ENCODE measurements at places on chromosomes 3 and 15.

- H3K4me3 ChIP-seq: no peak overlapping the region
- H3K27me3 ChIP-seq: peaks cover 12% of the 10 kb centered on the region
These were observed 27.5 kb downstream of the AQP9 start for GRCh38 chr15:58165661-58166060.

GRCh38 chr3:172972717-172973116, 168.3 kb downstream of the SPATA16 start:
- no peaks in the 10 kb centered on the region for H3K36me3 ChIP-seq
- no peak for DNase-seq
- no peak overlapping the region for H3K27ac ChIP-seq
- H3K27me3 ChIP-seq: no peaks in the 10 kb centered on the region

DNA sequence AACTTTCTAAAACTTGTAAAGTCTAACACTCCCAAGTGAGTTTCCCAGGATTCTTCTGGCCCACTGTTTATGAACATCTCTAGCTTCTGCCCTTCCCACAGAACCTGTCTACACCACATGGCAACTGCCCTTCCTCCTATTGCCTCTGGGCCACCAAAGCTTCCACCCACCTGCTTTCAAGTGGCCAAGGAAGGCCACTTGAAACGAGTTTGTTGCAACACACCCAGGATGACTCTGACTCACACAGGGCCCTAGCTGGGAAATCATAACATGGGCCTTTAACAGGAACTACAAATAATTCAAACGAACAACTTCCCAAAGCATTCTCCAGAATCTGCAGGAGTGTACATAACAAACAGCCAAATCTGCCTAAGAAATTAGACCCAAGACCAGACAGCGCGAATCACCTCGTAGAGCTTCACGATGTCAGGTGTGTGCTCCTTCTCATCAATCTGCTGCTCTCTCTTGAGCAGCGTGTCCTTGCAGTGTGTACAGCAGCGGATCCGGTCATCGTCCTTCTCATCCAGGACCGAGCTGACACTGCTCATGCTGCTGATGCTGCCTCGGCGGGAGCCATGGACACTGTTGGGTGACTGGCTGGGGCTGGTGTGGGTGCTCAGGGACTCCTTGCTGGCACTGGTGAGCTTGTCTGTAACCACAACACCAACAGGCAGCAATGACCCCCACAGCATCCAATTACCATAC, 16.8 kb downstream of the RBSN start:
- no peak overlapping the region for H3K4me3 ChIP-seq
- H3K36me3 ChIP-seq: peaks cover 48% of the 10 kb centered on the region
- no peaks in the 10 kb centered on the region for H3K4me1 ChIP-seq
- H3K27me3 ChIP-seq: no peaks in the 10 kb centered on the region

- H3K27me3 ChIP-seq: no peaks in the 10 kb centered on the region
- no peak overlapping the region for H3K4me3 ChIP-seq
- H3K36me3 ChIP-seq: no peaks in the 10 kb centered on the region
- DNase-seq: no peak
- H3K4me1 ChIP-seq: no peaks in the 10 kb centered on the region
These were observed 1004.4 kb upstream of the ALCAM start for GRCh38 chr3:104362319-104362718.

DNA sequence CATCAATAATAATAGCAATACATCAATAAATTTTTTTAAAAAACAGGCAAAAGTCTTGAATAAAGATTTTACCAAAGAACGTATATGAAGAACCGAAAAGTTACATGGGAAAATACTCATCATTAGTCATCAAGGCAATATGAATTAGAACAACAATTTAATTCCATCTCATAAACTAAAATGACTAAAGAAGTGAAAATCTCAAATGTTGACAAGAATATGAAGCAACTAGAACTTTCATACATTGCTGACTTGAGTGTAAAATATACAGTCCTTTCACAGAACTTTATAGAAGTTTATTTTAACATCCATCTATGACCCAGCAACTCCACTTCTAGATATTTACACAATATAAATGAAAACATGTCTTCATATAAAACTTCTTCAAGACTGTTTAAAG, 35.3 kb upstream of the ABHD10 start:
- H3K27ac ChIP-seq: no peak overlapping the region
- DNase-seq: no peak
- H3K4me1 ChIP-seq: no peaks in the 10 kb centered on the region
- H3K36me3 ChIP-seq: peaks cover 2% of the 10 kb centered on the region

DNA sequence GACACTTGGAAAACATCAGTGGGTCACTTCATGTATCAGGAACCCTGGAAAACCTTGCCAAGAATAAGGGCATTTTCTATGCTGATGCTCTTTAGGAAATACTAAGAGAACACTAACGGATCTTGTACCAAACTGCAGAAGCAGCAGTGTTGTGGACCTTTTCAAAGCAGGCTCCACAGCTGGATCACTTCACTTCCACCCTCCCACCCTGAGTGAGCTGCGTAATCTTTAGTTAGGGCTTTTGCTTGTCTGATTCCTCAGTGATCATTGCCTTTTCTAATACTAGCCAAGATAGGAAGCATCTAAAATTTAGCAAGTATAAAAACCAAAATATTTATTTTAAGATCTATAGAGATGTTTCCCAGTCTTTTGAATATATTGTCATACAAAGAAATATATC, 229.0 kb downstream of the EPHA6 start:
- no peak overlapping the region for H3K4me3 ChIP-seq
- H3K27ac ChIP-seq: no peak overlapping the region
- no peaks in the 10 kb centered on the region for H3K36me3 ChIP-seq
- no peak for DNase-seq

- H3K27ac ChIP-seq: no peak overlapping the region
- H3K27me3 ChIP-seq: peaks cover 21% of the 10 kb centered on the region
- H3K4me1 ChIP-seq: peaks cover 4% of the 10 kb centered on the region
- no peaks in the 10 kb centered on the region for H3K36me3 ChIP-seq
- H3K4me3 ChIP-seq: no peak overlapping the region
- DNase-seq: no peak
These were observed 25.3 kb downstream of the PRR20G start for GRCh38 chr3:127262533-127262932.

- no peak for DNase-seq
- H3K4me1 ChIP-seq: peaks cover 2% of the 10 kb centered on the region
These were observed 132.9 kb upstream of the IL12A start for GRCh38 chr3:159855599-159856346.

GRCh38 chr3:66381626-66382025, 119.2 kb downstream of the LRIG1 start:
- no peak overlapping the region for H3K4me3 ChIP-seq
- H3K27ac ChIP-seq: no peak overlapping the region
- peaks cover 99% of the 10 kb centered on the region for H3K36me3 ChIP-seq
- DNase-seq: no peak

DNA sequence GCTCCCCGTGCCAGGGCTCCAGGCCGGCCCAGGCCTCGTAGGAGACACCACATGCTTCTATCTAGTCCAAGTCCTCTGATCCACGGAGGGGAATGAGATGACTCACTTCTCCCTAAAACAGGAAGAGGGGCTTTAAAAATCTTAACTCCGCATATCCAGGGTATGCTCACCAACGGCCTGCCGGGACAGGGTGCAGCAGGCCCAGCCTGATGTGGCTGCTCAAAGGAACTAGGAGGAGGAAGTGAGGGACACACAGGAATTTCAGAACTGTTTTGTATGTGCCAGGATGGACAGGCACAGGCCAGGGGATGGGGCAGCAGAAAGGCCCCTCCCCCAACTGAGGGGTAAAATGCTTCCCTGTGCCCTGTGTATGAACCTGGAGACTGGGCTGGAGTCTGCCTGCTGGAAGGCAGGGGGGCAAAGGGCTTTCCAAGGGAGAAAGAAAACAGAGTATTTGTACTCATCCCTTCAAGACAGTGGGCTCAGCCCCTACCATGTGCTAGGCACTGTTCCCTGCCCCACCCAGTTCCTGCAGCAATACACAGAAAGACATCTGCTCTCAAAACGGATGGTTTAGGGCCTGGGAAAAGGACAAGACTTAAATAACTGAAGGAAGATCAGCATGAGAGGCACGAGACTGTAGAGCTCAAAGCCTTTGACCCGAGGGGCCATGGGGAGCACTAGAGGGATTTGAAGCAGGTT, 22.1 kb downstream of the CHDH start:
- no peaks in the 10 kb centered on the region for H3K4me1 ChIP-seq
- no peak overlapping the region for H3K4me3 ChIP-seq
- peaks cover 3% of the 10 kb centered on the region for H3K27me3 ChIP-seq
- no peaks in the 10 kb centered on the region for H3K36me3 ChIP-seq
- DNase-seq: no peak
- no peak overlapping the region for H3K27ac ChIP-seq
